Ovary (tissue), 10 donors: ENCODE measurements at places on chromosomes 2 and 18.
A peak's percentile ranks its signal among the peaks of the same experiment; 100 is the strongest.

GRCh38 chr2:23617167-23617810 lies 232.3 kb downstream of the KLHL29 start:
- peak; percentile 77 for DNase-seq

DNA sequence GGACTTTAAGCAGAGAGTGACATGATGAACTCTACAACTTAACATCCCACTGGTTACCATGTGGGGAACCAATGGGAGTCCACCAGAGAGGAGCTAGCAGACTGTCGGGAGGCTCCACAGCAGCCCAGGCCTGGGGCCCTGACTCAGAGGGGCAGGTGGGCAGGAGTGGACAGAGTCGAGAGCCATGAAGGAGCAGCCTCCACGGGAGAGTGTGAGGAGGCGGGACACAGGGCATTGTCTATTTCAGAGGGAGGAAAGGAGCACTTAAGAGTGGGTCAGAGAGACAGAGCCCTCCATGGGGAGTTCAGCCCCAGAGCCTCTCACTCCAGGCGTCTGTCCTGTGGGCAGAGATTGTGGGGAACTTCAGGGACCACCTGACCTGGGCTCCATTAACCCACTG lies 118.7 kb downstream of the CYP26B1 start:
- no peak for DNase-seq

DNA sequence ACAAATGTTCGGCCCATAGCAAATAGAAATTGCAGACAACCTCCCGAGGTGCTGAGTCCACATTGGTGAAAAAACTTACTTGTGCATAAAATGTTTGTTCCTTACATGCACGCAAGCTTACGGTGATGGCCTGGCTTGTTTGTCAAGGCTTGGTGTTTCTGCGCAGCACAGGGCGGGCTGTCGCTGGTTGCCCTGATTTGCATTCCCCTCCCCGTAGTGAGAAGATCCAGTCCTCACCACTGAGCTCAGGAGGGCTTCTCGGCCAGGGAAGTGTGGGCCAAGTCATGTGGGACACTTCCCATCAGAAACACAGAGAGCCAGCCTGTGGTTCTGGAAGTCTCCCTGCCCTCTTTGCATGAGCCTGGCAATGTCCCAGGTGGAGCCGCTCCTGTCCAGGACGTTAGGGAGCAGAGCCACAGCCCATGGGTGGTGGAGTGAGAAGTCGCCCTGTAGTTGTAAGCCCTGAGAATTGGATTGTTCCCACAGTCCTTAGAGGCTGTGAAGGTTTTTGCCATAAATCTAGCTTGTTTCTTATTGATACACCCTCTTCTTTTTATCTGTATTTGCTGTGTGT lies 152.7 kb downstream of the TWIST2 start:
- no peak for DNase-seq

DNA sequence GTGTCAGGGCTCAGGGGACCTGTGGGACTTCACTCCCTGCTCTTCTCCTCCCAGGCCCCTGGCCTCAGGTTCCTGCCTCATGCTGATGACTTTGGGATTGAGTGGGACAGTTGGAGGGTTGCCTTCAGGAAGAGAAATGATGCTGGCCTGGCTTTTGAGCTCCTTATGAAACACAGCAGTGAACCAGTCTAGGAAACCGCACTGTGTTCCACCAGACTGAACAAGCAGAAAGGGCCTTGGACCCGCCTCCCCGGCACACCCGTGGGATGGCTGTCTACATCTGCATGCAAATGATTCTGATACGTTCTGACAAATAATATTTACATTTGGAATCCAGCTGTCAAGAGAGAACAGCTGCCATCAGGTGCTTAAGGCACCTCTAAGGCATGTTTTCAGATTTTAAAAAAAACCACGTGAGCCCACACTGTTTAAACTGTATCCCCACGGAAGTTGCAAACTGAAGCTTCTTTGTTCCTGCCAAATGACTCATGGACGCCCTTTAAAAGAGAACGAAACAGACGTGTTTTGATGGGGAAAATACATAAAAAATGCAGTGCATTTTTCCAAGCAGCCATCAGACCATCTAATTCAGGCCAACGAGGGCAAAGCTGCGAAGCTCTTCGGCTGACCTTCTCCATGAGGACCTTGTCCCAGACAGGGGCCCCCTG lies 27.6 kb upstream of the ASAP2 start:
- peak; percentile 54 for DNase-seq

DNA sequence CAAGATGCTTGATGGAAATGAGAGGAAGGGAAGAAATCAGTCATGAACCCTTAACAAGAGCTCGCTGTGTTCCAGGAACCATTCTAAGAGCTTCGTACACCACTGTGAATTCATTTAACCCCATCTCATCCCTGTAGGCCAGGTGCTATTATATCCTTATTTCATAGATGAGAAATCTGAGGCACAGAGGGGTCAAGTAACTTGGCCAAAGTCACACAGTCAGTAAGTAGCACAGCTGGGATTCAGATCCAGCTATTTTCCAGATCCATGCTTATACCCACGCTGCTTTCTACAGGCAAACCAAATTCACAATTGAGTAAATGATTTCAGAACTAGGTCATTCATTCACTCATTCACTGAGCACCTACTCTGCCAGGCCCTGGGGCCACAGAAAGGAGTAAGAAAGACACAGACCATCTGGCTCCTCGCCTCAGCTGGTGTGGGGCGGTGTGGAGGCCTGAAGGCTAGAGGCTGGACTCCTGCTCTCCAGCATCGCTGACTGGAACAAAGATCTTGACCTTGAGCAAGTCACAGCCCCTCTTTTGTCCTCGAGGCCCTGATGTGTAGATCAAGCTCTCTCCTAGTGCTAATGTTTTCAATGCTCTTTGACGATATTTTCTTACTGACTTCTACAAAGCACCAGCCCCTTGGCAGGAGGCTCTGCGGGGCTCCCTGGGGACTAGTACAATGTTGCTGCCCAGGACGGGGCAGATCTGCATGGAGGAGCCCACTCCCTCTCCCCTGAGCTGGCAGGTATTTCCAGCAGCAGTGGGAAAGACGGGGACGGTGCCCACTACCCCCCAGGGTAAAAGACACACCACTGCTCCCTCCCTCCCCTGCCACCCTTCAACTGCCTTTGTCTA lies 26.5 kb downstream of the STEAP3 start:
- DNase-seq, result no peak

DNA sequence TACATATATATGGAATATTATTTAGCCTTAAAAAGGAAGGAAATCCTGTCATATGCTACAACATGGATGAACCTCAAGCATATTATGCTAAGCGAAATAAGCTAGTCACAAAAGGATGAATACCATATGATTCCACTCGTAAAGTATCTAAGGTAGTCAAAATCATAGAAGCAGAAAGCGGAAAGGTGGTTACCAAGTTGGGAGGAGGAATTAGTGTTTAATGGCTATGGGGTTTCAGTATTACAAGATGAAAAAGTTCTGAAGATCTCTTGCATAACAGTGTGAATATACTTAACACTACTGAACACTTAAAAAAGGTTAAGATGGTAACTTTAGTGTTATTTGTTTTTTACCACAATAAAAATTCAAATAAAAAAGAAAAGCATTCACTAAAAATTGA lies 99.0 kb downstream of the MGAT5 start:
- DNase-seq, result no peak

- DNase-seq, result no peak
Measured at GRCh38 chr2:111656894-111657293, 227.1 kb downstream of the ANAPC1 start.

- DNase-seq, result no peak
Measured at GRCh38 chr2:25268139-25268538, 73.6 kb downstream of the DNMT3A start.

DNA sequence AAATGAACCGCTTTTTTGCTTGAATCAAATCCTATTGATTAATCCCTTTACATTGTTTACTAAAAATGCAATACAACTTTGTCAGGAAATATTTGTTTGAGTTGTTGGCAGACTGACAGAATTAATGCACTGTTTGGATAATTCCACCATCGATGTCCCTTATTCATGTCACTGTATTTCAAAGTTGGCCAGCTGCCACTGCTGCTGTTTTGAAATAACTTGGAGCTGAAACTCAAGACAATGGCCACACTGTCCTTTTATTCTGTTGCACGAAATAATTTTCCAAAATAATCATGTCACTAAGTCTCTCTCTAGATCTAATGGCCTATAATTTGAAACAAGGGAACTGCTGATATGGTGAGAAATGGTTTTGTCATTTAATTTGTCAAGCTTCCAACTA lies 55.2 kb upstream of the PAX3 start:
- no peak for DNase-seq

DNA sequence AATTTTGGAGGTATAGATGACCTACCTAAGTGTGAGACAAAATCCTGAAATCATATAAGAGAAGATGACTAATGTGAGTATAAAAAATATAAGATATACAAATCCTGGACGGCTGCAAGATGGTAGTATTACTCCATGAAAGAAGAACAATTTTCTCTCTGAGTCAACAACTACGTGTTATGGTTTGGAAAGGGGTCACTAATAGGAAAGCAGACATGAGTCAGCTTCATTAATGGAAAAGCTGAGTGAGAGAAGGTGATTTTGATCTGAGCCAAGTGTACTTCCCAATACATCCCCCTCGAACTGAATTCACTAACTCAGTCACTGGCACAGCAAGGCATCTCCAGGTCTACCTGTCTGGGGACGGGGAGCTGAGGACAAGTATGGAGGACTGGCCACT lies 20.1 kb upstream of the SELENOI start:
- DNase-seq, result no peak

GRCh38 chr2:179952658-179953057 lies 54.4 kb downstream of the CWC22 start:
- no peak for DNase-seq

GRCh38 chr2:221641181-221641871 lies 69.2 kb upstream of the EPHA4 start:
- DNase-seq, result no peak

GRCh38 chr2:149527998-149528755 lies 59.4 kb downstream of the MMADHC start:
- no peak for DNase-seq

- no peak for DNase-seq
Measured at GRCh38 chr18:51165296-51165695, 32.2 kb downstream of the MEX3C start.

GRCh38 chr18:63992751-63993150 lies 22.9 kb downstream of the SERPINB8 start:
- DNase-seq, result no peak

DNA sequence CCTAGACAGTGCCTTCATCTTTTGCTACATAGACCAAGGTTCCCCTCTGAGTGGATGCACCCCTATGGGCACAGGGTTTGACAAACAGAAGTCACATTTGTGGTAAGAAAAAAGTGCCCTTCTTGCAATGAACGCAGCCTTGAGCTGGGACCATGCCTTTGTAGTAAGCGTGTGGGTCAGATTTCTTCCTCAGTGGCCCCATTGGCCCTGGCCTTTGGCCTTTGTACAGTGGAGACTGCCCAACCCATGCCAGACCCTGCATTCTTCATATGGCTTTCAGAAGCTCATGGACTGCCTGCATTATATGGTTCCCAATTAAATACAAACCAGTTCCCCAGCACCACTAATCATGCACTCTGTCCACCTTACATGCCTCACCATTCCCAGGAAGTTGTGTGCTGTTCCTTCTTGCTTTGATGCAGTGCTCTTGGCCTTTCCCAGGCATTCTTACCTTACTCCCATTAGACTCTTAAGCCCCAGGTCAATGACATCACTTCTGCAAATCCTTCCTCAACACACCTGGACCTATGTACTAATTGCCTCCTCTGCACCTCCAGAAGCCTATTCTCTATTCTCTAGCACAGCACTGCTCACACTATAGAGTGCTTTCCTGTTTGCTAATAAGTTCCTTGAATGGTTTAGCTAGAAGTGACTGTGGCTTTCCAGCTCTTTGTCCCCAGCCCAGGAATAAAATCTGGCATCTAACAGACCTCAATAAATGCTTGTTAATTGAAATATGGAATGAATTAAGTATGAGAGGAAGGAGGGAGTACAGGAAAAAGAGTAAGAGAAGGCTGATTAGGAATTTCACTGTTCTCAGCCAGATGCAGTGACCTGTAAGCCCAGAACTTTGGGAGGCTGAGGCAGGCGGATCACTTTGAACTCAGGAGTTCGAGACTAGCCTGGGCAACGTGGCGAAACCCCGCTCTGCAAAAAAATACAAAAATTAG lies 60.2 kb downstream of the TMEM247 start:
- DNase-seq, result no peak

- DNase-seq, result no peak
Measured at GRCh38 chr18:32930695-32931301, 158.0 kb upstream of the KLHL14 start.

DNA sequence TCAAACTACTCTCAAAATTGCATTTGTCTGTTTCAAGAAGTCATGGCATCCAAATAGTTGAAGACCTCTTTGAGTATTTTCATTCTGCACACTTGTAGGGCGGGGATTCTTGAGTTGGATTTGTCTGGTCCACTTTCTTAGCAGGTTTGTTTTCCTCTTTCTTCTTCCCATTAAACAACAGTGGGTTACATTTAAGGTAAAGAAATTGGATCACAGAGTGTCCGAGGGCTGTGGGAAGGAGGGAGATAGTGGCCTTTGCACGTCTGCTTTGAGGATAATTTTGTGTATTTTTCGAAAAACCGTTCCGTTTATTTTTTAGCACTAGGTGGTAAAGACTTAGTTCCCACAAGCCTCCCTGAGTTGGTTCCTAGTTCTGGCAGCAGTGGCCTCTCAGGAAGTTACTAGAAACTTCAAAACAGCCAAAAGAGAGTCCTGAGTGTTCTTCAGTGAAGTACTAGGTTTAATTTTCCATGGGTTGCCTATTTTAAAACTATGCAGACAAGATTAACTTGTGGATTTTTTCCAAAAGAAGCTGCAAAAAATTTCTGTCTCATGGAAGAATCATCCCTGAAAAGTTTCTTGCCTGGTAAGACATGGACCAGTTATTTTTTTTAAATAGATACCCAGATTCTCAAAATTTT lies 107.9 kb downstream of the CDC42EP3 start:
- DNase-seq, result no peak

- DNase-seq, result no peak
Measured at GRCh38 chr18:11661430-11661829, 27.6 kb upstream of the GNAL start.

- DNase-seq, result peak; percentile 81
Measured at GRCh38 chr2:240568678-240569522, 616 bp downstream of the RNPEPL1 start.

DNA sequence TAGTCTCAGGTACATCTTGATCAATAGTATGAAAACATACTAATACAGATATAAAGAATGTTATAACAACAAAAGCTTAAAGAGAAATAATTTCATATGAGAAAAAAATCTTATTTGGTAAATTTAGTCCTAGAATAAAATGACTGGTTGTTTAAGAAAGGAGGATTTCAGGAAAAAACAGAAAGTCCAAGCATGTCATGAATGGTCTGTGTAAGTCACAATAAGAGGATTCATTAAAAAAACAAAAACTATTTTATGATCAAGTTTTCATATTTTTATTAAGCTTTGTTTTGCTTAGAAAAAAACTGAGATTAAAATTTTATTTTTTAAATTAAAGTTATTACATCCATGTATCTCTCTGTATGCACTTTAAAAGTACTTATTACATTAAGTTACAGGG lies 353.9 kb upstream of the SPHKAP start:
- DNase-seq, result no peak

- peak; percentile 11 for DNase-seq
Measured at GRCh38 chr2:9388199-9388681, 35.1 kb downstream of the ITGB1BP1 start.

GRCh38 chr2:176151442-176152287 lies at the start of gene HOXD4:
HOXD4 (plus strand) TSS chr2:176151550; CDS start chr2:176151634, 84 bp downstream.
- no peak for DNase-seq

GRCh38 chr18:79598633-79599175 lies 80.9 kb upstream of the CTDP1 start:
- DNase-seq, result peak; percentile 11
